Fibroblast of skin of abdomen (primary cell): ENCODE measurements at places on chromosomes 12 and 14.
A peak's percentile ranks its signal among the peaks of the same experiment; 100 is the strongest.

DNA sequence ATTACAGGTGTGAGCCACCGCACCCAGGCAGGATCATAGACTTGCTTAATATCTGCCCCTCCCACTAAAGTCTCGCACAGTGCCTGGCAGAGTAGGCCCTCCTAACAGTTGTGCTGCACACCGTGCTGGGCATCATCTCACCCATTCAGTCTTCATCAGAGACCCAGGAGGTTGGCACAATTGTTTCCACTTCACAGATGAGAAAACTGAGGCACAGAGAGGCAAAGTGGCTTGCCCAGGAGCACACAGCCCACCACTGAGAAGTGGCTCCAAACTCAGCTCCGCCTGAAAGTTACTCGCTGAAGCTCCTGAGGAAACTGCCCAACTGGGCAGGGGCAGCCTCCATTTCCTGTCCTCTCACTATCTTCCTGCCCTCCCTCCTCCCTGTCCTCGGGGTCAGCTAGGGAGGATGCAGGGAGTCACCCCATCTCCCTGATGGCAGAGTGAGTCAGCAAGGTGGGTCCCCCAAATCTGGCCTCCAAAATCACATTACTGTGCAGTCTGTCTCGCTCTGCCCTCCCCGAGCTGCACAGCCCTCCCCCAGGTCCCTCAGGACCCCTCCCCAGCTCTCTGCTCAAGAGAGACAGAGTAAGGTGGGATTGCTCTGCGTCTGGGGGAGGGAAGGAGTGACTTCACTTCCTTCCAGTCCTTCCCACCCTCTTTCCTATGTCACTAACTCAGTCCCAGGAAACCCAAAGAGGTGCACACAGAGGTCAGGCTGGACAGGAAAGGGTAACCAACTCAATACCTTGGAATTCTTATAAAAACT, 5.7 kb downstream of the SLC8B1 start:
- DNase-seq = no peak

DNA sequence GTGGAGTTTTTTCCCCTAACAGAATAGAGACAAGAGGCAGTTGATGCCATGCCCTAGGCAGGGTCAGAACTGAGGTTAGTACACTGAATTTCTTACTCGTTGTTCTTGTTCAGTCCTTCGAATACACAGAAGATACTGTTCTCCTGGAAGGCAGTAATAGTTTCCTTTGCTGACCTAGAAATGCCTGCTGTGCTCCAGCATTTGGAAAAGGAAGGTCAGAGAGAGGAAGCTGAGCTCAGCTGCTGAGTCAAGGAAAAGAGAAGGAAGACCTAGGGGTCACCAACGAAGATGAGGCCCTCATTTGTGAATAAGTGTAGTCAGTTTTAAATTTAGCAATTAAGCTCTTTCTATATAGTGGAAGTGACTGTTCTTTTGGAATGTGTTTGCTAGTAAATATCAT, 100.1 kb downstream of the CRADD start:
- peak; percentile 65 for DNase-seq

- peak; percentile 84 for DNase-seq
Observed at GRCh38 chr12:50186681-50187080, 19.5 kb upstream of the CERS5 start.

DNA sequence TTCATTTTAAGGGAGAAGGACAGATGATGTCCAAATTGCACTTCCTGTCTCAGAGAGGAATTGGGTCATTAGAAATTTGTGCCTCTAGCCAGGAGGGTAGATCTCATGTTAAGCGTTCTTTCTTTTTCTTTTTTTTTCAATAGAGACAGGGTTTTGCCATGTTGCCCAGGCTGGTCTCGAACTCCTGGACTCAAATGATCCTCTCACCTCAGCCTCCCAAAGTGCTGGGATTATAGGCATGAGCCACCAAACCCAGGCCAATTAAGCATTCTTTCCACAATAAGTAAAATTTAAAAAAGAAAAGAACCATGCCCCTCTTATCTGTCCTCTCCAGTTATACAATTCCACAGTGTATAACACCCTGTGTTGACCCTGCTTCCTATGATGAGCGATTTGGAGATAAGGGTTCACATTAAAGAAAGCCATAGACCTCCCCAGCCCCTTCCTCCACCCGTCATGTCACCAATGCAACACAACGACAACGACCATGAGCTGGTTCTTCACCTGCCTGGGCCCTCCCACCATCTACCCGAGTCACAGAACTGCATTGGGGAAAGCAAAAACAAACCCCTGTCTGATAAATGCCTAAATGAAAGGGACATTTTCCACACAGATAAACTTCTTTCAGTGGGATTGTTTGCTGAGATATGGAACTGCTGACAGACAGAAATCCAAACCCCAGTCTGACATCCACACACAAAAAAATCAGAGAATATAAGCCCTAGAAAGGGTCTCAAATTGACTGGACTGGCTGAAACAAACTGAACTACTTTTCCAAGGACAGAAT, 37.3 kb downstream of the SSH1 start:
- no peak for DNase-seq

GRCh38 chr14:89651805-89652204, 234.8 kb upstream of the FOXN3 start:
- DNase-seq = no peak

DNA sequence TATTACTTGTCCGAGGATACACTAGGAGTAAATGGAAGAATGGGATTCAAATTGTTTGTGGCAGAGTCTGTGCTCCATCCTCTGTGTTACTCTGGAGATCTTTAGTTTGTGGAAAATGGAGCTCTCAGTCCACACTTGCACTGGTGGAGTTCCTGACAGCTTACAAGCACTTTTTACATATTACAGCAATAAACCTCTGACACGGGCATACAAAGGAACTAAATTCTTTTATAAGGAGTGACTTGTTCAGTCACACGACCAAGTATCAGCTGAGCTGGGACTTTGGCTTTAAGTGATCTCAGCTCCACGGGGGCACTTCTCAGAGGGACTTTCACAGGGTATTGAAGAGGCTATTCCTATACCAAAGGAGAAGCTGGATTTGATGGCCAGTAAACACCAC, 417.5 kb downstream of the LRIG3 start:
- DNase-seq = no peak

DNA sequence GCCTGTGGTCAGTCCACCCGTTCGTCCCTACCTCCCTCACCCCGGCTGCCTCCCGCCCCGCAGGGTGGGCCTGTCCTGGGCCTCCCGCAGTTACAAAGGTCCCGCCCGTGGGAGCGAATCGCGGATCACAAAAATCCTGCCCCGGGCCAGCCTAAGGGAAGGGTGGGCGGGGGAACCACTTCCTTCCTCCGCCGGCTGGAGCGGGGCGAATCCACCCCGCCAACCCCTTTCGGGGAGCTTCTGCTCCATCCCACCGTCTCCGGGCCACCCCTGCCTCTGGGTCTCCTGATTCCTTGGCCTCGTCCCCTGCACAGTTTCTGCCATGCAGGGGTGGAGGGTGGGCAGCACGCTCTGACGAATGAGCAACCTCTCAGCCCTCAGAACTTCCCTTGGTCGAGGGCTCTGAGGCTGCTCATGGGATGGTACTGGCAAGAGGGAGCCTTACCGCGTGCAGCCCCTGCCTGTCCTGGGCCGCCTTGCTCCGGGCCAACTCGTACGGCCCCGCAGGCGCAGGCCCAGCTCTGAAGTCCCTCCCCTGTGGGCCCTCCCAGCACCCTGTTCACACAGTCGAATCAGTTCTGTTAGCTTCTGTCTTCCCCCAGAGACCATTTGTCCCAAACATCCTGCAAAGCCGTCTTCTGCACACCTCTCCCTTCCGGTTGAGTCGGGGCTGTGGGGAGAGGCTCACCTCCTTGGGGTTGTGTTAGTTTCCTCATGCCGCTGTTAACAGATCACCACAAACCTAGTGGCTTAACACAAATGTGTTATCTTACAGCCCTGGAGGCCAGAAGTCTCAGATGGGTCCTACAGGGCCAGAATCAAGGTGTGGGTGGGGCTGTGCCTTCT, 589 bp upstream of the HVCN1 start:
- peak; percentile 34 for DNase-seq

- DNase-seq = no peak
Observed at GRCh38 chr14:77130386-77130785, 11.2 kb downstream of the ZDHHC22 start.

- peak; percentile 83 for DNase-seq
Observed at GRCh38 chr12:112381883-112382796, at the start of gene HECTD4. Gene HECTD4 (minus strand): TSS chr12:112382431. CDS start chr12:112382128, 303 bp downstream.
